ENCODE measurements at places on chromosomes 2 and 18.

- DNase-seq: no peak
Observed at GRCh38 chr2:53744395-53745065, 23.1 kb upstream of the CHAC2 start.

GRCh38 chr2:26169226-26169625 lies 3.7 kb upstream of the GAREM2 start:
- DNase-seq: no peak

GRCh38 chr2:186328838-186329237 lies 157.2 kb upstream of the ZC3H15 start:
- DNase-seq: no peak

- DNase-seq: no peak
Observed at GRCh38 chr2:200618590-200619021, 32.8 kb downstream of the AOX1 start.

- DNase-seq: no peak
Observed at GRCh38 chr2:85737481-85737880, 16.3 kb upstream of the ATOH8 start.

- no peak for DNase-seq
Observed at GRCh38 chr2:3703757-3704355, 481 bp downstream of the DCDC2C start.

- DNase-seq: no peak
Observed at GRCh38 chr2:43049836-43050801, 176.3 kb downstream of the ZFP36L2 start.

DNA sequence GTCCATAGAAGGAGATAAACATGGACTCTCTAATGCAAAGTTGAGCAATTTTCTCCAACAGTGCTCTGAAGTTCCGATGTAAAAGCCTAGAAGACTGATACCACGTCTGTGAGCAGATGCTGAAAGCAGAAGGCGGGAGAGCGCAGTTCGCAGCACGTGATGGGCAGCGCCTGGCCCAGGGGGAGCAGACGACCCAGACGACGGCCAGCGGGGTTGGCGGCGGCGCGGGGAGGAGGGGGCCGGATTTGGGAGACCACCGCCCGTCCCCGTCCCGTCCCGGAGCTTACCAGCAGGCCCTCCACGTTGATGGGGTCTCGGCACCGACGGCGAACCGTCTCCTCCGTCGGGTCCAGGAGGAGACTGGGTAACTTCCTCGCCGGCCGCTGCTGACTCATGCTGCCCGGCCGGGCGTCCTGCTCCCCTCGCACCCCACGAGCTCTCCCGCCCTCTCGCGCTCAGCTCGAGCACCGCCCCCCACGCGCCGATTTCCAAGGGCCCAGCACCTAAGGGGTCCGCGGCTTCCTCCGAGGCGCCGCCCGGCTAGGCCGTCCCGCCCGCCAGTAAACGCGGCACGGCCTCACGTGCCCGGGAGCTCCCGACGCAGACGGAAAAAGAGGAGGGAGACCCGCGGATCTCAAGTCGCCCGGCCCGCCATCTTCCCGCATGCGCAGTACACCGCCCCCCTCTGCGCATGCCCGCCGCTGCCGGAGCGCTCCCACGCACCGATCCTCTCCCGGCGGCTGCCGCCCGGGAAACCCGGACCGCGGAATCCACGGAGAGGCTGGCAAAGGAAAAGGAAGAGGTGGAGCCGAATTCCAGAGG lies at the start of gene E2F6:
Gene E2F6 (minus strand): TSS at position 677 of the 822 bp plus-strand sequence. CDS start 282 bp downstream, at position 395.
- DNase-seq: peak; percentile 81

DNA sequence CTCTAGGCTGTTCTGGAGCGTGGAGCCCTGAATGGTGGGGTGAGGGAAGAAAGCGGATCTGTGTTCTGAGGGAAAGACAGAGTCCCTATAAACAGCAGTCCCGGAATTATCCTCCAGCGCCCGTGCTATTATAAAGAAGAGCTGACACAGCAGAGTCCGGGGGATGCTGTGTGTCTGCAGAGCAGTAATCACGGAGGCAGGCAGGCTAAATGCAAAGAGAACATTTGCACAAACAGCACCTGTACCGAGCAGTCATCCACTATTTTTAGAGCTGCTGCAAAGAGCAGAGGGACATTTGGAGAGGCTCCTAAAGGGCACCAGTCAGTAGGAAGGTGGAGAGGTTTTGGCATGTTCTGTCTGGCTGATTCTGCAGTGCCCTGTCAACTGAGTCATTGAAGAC lies 293.8 kb upstream of the SLC14A2 start:
- no peak for DNase-seq

DNA sequence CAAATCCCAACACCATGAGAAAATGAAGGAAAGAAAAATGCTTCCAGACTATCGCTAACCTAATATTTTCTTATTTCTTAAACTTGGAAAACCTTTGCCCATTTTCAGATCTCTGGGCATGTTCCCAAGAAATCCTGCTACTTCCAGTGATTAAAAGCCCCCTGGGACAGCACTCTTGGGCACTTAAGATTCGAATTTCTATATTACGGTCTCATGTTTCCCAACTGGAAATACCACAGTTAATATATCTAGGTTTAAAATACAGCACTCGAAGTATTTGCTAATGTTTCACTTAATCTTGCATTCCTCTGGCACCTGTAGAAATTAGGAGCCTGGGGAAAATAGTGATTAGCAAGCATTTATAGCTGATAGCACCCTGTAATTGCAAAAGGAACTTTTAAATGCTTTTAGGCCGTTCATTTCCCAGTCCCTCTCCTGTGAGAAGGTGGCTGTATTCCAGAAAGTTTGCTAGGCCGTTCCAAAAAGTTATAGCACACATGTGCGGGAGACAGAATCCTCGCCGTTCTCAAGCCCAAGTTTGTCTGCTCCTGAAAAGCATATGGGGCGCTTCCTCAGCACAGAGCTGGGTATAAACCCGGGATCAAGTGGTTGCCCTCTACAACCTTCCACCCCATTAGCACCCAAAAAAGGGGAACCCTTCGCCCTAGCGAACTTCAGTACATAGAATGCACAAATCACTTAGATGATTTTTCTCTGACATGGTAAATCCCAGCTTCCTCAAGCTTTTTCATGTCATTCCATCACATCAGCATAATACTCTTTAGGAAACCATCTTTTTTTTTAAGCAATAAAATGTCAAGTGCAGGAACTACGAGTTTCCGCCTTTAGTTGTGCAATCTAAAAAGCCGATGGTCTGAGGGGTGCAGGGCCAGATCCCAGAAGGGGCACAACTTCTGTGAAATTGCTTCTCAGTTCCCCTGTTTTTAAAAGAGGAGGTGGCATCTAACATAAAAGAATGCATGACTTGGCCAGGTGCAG lies 60.6 kb downstream of the DIPK1C start:
- DNase-seq: no peak

GRCh38 chr2:96249654-96250053 lies 16.1 kb downstream of the TMEM127 start:
- DNase-seq: no peak

- no peak for DNase-seq
Observed at GRCh38 chr2:224412141-224413015, 10.5 kb upstream of the FAM124B start.

DNA sequence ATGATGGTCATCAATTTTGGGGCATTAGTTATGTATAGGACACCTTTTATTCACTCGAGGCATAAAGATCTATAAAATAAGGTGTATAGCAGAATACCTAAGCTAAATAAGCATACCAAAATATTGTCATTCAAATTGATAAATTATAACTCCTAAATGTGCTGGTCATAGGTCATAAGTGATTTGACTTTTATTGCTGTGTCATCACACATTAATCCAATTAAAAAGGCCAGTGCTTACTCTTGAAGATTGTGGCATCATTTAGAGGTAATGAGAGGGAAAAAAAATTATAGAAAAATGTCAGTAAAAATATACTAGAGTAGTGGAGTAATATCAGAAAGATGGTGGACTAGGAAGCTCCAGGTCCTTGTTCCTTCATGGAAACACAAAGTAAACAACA lies 346.9 kb upstream of the LRRTM1 start:
- DNase-seq: no peak

DNA sequence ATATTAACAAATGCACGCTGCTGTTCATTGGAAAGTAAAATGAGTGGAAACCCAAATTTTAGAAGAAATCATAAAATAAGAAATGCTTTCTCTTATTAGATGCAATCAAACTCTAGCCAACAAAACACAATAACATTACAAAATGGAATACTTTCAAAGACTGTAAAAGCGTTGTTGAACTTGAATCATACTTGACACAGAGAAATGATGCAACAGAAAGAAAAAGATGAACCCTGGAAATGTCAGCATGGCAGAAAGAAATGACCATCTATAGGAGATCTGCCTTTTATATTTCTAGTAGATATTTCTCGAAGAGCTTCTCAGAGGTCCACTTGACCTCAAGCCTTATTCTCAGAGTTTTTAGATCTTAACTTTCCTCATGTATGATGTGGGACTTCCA lies 170.6 kb upstream of the MEIS1 start:
- no peak for DNase-seq

GRCh38 chr18:76319366-76319765 lies 175.7 kb downstream of the ZNF516 start:
- DNase-seq: no peak

DNA sequence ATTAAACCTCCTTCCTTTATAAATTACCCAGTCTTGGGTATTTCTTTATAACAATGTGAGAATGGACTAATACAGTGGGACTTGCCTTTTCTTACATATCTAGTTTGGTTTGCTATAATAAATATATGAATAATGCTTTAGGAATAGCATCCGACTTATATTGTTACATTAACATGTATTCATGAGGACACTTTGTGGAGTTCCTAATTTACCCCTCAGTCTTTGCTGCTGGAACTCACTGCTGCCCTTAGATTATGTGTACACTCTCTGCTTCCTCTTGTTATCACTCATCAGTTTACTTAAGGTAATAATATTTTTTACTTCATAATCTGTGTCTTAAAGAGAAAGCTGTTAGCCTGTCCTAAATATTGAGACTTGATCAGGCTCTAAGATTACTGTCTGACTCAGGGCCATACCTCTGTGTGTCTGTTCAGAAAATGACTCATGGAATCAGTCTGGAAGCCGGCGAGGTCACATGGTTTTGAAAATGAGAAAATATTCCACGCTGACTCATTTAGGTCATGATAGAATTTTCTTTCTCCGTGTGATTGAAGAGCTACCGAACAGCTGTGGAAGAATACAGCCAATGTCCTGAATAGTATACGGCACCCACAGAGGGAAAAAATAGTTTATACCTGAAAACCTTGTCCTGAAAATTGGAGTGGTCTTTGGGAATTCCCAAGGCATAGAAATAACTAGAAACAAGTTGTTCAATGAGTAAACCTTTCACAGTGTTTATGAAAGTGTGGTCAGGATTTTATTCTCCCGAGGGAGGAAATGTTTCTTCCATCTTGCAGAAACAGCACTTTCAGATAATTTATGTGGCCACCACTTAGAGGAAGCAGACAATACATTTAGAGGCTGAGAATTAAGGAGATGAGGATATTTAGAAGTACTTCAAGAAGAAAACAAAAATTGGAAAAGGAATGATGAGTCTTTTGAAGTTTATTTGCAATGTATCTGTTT lies 156.4 kb downstream of the DSEL start:
- no peak for DNase-seq

DNA sequence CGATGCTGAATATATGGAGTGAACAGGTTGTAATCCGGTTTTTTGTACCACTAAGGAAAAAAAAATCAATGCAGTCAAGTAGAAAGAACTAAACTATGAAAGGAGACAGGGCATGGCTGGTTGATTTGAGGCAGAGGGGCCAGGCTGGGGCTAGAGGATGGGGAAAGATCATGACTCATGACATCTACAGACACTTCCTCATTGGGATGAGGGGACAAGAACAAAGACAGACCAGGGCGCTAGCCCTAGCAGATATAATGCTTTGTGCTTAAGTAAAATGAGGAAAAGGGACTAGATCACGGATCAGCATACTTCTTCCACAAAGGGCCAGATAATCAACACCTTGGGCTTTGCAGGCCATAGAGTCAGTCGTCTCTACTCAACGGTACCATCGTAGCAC lies 55.8 kb downstream of the ST6GAL2 start:
- DNase-seq: no peak

DNA sequence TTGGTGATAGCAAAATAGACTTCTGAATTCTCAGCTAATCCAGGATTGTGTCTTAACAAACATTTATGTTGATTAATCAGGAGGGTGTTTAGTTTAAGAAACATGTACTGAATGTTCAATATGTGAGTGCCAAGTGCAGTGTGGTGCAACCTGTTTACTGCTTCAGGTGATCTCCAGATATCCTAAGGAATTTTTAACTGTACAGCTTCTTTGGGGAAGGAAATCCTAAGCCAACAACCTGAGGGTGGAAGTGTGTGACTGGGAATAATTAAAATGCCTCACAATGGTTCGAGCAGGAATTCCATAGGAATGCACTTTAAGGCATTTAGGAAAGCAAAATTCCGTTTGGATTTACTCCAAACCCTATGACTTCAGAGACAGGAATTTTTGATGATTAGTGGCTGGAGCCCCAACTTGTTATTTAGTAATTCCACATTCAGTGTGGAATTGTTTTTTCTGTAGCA lies 16.4 kb downstream of the CRIM1 start:
- no peak for DNase-seq

DNA sequence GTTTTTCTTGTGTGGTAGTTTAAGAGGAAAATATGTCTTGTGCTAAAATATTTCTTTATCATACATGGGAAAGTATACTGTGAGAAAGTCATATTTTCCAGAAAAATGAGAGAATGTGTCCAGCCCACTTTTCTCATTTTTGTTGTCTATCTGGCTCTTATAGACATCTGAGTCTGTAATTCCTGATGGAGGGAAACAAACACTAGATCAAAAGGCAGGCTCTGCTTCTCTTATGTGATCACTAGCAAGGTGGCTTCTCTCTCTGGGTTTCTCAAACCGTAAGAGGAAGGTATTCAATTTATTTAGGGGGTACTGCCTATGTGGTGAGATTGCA lies 40.0 kb upstream of the PEX13 start:
- no peak for DNase-seq

GRCh38 chr2:223696719-223697118 lies 94.6 kb upstream of the SCG2 start:
- no peak for DNase-seq

GRCh38 chr2:95342556-95343320 lies 45.6 kb downstream of the KCNIP3 start:
- no peak for DNase-seq

DNA sequence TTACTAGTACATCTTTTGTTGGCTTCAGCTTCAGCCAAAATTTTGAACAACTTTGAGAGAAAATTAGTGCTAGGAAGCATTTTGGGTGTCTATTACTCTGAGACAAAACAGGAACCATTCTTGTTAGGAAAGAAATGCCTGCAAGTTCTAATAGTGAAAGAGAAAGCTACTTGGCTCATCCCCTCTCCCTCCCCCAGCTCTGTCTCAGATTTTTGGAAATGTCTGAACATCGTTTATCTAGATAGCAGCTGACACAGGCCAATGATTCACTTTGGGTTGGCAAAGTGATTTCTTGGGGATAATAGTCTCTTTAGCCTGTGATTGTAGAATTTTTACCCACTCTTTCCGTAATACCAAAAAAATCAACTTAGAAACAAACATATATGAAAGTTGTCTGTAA lies 42.3 kb upstream of the PTPRM start:
- DNase-seq: no peak
